ENCODE measurements at places on chromosomes 13 and 19.

GRCh38 chr19:3768015-3768747 lies 3.8 kb downstream of the RAX2 start:
- no peak for DNase-seq

GRCh38 chr19:3985643-3986259 lies 488 bp upstream of the EEF2 start:
- DNase-seq = no peak

DNA sequence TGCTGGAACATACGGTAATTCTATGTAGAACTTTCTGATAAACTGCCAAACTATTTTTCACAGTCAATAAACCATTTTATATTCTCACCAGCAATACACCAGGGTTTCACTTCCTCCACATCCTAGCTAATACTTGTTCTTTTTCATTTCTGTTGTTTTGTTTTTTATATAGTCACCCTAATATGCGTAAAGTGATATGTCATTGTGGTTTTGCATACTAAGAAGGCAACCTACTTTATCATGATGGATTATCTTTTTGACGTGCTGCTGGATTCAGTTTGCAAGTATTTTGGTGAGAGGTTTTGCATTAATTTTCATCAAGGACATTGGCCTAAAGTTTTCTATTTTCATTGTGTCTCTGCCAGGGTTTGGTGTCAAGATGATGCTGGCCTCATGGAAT lies 1384.1 kb downstream of the UQCRFS1 start:
- no peak for DNase-seq

DNA sequence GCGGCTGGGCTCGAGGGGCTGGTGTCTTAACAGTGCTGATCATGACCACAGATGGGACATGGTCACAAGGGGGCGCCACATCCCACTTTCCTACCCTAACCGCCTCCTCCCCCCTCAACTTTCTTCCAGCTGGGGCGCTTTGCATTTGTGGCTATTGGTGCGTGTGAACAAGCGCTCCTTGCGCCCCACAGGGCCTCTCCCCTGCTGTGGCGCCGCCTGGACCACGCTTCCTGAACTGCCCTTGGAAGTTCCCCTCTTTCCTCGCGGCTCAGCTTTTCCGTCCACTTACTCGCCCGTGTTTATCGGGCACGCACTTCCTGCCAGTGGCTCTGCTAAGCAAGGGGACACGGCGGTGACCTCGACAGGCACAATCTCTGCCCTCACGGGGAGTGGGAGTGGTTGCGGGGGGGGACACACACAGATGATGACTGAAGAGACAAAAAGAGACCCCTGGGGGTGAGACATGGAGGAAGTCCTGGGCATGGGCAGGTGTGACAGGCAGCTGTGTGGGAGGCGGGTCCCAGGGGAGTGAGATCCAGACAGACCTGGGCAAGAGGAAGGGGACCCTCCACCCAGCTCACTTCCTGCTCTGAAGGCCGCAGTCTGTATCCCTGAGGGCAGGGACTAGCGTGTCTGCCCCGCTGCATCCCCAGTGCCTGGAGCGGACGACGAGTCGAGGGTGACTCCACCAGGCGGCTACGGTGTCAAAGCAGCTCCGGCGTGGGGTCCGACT lies 40.3 kb downstream of the ZNF787 start:
- DNase-seq = peak; percentile 68

DNA sequence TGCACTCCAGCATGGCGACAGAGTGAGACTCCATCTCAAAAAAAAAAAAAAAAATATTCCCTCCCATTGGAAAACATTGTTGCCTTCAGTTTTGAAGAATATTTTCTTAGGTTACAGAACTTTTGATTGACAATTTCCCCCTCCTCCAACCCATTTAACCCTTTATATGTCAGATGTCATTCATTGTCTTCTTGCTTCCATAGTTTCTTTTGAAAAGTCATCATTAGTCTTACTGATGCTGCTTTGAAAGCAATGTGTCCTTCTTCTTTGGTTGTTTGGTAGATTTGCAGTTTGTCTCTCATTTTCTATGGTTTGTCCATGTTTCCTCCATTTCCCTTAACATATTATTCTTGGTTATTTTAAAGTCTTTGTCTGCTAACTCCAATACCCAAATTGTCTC lies 25.4 kb downstream of the ZNF558 start:
- no peak for DNase-seq

DNA sequence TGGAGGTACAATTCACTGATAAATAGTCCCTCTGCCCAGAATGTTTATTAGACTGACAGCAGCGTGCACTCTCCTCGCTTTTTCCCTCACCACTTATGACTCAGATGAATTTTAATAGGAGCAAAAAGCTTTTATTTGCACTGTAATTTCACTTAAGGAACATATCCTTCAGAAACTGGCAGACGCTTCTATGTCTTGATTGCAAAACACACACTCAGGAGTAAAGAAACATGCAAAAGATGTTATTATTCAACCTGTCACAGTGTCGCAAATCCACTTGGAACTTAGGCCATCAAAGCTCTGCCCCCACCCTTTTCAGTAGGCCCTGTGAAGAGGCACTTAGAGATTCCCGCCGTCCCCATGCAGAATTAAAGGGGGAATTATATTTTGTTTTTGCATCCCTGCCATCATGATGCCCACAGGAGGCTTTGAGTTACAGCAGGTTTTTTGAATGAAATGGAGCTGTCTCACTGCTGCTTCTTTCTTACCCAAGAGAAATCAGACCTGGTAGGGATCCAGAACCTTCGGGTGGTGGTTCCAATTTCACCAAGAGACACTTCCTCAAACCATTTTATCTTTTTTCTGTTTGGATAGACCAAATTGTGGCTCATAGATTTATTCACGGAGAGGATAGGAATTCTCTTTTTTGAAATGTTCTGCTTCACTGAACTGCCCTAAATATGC lies 74.5 kb downstream of the GGACT start:
- DNase-seq = no peak

DNA sequence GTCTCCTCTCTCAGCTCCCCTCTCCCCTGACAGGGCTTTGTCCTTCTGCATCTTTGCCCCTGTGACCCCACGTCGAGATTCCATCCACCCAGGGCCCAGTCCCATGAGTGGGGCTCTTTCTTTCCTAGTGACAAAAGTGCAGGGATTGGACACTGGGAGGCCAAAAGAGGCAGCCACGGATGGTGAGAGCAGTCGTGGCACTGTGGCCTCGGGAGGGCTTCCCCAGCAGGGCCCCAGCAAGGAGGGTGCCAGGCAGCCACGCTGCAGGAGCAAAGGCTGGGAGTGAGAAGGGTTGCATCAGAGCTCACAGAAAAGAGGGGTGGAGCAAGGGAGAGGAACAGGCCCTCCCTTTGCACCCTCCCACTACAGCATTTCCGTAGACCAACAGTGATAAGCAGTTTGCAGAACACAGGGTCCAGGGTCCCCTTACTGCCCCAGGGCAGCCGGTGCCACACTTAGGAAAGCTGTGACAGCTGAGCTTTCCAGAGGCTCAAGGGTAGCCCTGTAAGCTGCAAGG lies 4.9 kb downstream of the ZSCAN1 start:
- DNase-seq = no peak

GRCh38 chr19:57689750-57690149 lies 8.0 kb downstream of the ZNF551 start:
- DNase-seq = no peak

GRCh38 chr13:70237131-70237530 lies 128.9 kb upstream of the KLHL1 start:
- DNase-seq = no peak

DNA sequence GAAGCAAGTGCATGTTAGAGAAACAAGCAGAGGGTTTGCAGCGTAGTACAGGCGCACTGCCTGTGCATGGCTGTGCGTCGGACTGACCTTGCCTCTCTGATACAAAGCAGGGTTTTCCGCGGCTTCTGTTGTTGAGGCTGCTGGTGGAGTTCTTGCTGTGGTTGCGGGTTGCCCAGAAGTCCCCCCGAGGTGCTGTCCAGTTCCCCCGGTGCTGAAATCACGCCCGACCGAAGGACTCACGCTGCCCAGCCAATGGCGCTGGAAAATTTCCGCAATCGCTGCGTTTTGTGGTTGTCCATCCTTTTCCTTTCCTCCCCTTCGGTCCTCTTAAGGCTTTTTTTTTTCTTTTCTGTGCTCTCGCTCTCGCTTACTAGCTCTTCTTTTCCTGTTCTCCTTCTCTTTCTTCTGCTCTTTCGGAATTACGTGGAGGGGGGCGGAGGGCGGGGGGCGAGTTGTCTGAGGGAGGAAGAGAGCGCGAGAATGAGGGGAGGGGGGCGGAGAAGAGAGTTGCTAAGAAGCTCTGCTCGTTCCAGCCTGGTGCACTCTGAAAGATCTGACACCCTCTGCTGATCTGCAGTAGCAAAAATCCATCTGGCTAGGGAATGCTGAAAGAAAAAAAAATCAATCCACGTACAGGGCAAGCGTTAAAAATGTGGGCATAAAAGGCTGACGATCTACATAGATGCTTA lies at the start of gene SLITRK1:
Gene SLITRK1, minus strand, starts transcription at position 558 of the 689 bp plus-strand sequence. CDS start 967 bp downstream, outside the sequence.
- no peak for DNase-seq

DNA sequence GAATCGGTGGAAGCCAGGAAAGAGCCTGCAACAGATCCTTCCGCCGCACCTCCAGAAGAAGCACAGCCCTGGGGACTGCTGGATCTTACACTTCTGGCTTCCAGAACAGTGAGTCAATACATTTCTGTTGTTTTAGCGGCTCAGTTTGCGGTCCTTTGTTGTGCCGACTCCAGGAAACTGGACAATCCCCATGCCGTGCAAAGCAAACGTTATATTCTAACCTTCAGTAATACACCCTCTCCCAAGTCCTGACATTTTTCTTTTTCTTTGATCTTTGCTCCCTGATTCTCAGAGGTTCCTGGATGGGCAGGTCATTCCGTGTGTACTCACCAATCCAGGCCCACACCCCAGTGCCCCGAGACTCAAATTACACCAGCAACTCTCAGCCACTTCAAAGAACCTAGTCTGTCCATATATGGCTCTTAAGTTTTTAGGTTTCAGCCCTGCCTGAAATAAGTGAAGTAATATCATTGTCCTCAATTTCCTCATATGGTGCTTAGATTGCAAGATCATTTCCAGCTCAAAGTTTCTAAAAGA lies 387.1 kb upstream of the SGCG start:
- DNase-seq = no peak

DNA sequence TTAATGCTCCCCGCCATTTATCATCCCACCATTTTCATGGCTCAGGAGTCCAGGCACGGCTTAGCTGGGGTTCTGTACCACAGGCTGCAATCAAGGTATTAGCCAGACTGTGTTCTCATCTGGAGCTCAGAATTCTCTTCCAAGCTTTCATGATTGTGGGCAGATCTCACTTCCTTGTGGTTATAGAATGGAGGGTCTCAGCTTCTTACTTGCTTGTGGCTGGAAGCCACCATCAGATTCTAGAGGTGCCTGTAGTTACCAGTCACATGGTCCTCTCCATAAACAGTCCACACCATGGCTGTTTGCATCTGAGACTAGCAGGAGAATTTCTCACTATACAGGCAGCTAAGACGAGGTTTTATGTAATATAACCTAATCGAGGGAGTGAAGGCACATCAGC lies 45.1 kb upstream of the SLC46A3 start:
- DNase-seq = no peak

DNA sequence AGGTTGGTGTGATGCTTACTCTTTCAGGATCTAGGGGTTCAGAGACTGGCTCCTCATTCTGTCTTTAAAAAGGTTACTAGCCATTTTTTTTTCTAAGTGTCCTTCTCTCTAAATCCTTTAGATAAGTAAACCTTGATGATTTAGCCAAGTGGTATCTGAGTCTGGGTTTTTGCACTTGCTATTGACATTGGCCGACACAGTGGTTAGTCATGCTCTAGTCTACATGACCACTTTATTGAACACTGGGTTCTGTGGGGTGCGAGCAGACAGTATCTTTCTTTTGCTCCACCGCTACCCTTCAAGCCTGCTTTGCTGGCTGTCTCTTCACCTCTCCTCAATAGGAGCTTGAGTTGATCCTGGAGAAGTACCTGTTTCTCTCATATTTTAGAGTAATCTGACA lies 6.2 kb upstream of the NUP58 start:
- DNase-seq = no peak

DNA sequence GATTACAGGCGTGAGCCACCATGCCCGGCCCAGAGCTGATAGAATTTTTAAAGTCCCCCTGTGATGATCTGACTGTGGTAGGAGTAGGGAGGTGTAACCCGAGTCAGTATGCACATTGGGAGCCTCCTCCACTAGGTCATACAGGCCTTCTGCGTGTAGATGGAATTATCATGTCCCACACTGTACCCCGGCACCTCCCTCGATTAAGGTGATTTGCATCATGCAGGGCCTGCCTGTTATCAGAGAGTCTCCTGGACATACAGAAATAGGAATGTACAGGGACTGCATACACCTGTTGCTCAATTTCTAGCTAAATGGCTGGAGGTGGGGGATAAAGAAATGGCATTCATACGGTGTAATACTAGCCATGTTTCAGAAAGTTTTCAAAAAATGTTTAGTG lies 922 bp upstream of the ERVK3-1 start:
- no peak for DNase-seq

- DNase-seq = no peak
These were observed 1.5 kb downstream of the GRK1 start for GRCh38 chr13:113668491-113668971.

GRCh38 chr19:49231389-49231788 lies 73.8 kb downstream of the TRPM4 start:
- DNase-seq = no peak

DNA sequence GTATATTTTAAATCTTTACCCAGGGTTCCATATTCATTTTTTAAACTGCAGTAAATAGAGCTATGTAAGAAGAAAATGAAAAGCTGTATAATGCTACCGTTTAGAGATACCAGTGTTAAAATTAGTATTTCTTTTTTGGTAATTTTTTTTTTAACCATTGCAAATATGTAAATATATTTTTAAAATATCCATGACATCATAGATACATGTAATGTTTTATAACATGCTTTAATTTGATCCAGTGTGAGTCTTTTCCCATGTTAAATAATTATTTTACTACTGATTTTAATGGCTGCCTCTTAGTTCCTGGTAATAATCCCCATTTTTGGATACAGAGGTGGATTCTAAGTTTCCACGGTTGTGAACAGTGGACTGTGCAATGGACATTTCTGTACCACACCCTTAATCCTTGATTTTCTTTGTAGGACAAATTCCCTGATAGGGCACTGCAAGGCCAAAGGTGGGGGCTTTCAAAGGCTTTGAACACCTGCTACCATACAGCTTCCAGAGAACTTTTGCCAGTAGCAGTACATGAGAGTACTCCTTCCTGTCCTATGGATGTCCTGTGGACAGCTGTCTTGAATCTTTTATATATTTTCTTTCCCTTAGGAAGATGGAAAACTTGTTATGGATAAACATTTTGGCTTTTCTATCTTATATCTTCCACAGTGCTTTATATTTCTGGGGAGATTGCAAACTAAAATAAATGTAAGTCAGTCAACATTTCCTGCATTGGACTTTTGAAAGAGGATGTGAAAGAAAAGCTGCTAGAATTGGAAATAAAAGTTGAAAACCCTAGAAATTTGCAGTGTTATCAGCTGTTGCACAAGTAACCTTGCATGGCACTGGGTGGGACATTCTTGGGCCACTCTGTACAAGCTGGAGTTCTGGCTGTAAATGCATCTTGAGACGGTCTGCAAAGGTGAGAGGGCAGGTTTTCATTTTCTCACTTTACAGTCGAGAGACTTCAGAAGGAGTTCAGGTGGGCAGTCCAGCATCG lies 46.8 kb downstream of the ARHGEF7 start:
- DNase-seq = no peak

- peak; percentile 96 for DNase-seq
These were observed 109.8 kb upstream of the MLNR start for GRCh38 chr13:49110122-49110912.

- DNase-seq = no peak
These were observed 7.2 kb downstream of the LGALS7B start for GRCh38 chr19:38796154-38796553.

Measured in AML-193 (cell line).